Astrocyte (in vitro differentiated cells and primary cell): ENCODE measurements at places on chromosomes 12 and 14.

DNA sequence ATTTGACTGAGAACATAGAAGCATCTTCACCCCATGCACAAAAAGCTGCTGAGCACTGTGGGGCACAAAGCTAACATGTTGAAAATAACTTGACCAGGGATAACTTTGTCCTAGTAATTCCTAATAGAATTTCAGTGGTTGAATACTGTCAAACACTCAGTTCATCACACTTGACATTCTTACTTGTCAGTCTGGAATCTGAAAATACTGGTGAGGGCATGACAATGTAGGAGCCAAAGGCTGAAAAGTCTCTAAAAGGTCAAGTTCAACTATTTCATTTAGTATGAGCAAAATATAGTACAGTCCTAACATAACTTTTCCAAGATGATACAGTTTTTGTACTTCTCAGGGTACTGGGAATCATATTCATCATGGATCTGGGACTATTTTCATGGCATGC lies 504.4 kb upstream of the LMO3 start:
- DNase-seq: no peak

DNA sequence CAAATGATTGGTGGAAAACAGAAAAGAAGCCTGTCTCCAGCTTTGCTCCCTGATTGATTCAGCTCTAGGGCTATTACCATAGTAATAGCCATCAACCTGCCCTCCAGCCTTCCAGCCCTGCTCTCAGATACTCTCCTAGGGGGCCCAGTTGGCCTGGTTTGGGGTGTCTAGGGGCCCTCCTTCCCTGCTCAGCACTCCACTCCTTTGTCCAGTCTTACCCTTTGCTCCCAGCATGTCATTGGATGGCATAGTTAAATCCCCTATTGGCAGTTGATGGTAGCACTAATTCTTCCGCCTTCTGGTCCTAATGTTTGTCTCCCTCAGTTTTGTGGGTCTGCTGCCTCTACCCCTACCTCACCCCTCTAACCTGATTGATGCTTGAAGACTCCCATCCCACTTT lies 175.4 kb upstream of the PELI2 start:
- no peak for DNase-seq

DNA sequence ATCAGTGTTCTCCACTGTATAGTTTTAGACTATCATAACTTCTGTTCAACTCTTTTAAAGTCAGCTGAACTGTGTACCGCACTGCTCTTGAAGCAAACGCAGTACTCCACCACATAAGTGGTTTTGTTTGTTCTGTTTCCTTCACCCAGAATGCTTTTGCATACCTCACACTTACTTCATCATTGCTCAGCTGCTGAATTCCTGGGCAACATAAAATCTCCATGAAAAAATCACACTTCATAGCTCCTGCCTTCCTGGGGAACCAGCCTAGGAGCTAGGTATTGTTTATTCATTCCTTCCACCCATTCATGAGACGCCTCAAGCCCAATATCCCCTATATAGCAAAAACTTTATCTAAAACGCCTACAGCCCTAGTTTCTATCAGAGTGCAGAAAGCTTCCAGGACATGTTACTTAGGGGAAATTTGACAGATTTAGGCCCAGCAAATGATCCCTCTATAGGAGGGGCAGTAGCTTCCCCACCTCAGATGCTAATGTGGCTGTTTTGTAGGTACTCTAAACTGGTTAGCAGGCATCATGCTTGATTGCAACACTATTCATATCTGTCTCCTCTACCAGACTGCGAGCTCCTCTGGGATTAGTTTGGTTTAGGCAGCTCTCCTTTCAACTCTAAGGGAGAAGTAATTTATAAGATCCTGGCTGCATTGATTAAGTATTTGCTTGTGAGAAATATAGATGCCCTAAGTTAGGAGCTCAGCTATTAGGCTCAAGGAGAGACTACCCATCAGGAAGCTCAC lies 44.5 kb downstream of the LRRC9 start:
- peak; percentile 22 for DNase-seq

GRCh38 chr12:9163392-9163791 lies 44.8 kb downstream of the PZP start:
- DNase-seq: no peak

- peak; percentile 99 for DNase-seq
Observed at GRCh38 chr12:45415393-45415817, 199.5 kb downstream of the ANO6 start.

GRCh38 chr14:55088356-55088755 lies 36.9 kb downstream of the MAPK1IP1L start:
- no peak for DNase-seq

DNA sequence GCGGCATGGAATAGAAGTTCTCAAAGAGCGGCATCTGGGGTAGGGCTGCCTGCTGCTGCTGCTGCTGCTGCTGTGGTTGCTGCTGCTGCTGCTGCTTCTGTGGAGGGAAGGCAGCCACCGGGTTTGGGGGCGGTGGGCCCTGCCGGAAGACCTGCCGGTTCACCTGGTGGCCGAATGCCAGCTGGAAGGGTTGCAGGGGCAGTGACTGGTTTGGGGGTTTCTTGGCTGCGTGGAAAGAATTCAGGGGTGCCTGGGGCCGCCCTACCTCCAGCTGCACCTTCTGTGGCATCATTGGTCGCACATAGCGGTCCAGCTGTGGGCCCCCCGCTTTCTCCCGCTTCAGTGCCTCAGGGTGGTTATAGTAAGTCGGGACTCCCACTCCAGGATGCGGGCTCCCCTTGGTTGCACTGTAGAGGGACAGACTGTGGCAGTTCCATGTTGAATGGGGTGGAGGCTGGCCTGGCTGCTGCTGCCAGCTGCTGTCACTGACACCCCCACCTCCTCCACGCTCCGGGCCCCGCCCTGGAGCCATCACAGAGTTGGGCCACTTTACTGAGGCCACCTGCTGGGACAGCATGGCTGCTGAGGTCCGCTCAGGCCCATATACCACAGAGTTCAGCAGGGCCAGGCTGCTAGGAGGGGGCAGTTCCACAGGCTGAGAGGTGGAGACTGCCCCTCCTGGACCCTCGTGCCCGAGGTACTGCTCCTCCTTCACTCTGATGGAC lies 25.2 kb upstream of the PNMA1 start:
- DNase-seq: no peak

- DNase-seq: no peak
Observed at GRCh38 chr14:99125616-99126431, 146.2 kb downstream of the BCL11B start.

GRCh38 chr12:50458606-50459005 lies 46.2 kb upstream of the DIP2B start:
- peak; percentile 64 for DNase-seq

DNA sequence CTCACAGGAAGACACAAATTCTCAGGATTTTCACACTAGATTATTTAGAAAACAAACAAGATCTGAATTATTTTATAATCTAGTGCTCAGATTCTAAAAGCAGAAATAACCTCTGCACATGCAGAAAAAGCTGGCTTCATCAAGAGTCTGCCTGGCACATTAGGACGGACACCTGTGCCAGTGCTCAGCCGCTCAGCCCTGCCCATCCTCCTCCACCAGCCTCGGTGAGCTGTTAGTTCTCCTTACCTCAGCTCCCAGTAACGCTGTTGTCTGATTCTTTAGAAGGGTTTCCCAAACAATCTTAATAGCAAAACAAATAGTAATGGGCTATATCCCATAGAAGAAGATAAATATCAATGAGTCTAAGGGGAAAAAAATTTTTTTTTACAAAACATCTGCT lies 27.7 kb downstream of the DUSP16 start:
- no peak for DNase-seq

DNA sequence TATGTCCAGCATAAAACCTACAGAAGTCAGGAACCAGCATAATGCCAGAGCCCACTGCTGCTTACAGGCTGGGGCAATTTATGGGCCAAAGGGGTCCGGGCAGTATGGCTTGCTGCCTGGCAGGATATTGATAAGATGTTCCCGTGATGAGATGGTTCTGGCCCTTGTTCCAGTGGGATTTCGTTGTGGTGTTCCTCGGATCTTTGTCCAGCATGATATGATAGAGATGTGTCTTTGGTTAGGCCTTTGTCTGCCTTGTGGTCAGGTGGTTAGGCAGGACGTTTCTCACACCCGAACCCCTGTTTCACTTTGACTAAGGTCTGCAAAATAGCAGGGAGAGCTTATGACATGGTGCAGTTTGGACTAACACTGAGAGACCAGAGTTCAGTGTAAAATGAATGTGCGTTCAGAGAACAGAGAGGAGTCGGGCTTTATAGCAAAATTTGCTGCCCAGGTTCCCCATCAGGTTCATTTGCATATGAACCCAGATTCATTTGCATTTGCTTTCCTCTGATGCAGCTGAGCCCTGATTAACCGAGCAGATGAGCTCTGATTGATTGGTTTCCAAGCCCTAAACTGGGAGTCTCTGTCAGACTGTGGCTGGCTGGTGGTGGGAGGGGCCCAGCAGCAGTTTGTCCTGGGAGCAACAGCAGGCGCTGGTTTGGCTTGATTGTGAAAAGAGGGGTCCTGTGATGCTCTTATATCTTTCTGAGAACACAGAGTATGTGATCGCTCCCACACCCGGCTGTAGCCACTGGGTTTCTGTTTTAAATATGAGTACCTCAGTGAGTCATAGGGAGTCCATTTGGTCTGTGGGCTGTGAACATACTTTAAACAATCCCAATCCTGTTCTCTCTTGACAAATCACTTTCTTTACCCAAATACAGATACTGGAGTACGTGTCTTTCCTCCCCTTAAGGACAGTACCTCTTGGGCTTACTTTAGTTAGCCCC lies 156.3 kb upstream of the PZP start:
- peak; percentile 86 for DNase-seq

DNA sequence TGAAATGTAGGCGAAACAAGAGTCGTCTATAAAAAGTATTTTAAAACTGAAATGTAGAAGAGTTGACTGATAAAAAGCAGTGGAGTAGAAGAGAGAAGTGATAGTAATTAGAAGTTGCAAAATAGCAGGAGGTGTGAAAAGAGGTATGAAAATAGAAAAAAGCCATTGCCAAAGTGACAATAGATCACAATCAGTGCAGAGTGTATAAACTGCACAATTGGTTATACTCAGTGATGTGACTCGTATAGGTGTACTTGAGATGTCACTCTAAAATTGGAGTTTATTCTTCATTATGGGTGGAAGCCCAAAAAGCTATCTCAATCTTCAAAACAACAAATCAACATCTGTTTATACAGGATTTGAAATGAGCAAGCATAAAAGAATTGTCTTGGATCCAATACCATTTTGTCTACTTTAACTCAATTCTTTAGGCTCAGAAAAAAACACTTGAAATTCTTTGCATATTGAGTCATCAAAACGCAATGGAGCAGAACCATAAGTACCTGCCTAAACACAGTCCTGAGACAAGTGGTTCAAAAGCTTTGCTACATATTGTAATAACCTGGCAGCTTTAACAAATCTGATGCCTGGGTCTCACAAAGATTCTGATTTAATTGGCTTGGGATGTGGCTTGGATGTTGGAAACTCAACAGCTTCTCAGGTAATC lies 8.8 kb downstream of the IKBIP start:
- DNase-seq: peak; percentile 85

GRCh38 chr12:68458866-68459265 lies 126.7 kb upstream of the MDM1 start:
- no peak for DNase-seq

- DNase-seq: no peak
Observed at GRCh38 chr12:125633686-125634085, 568.5 kb downstream of the AACS start.

GRCh38 chr12:69059465-69060457 lies 126.8 kb upstream of the CPM start:
- DNase-seq: peak; percentile 95

- no peak for DNase-seq
Observed at GRCh38 chr14:34009956-34010355, 59.1 kb upstream of the EGLN3 start.

GRCh38 chr12:122235741-122236140 lies 9.9 kb upstream of the DIABLO start:
- DNase-seq: no peak

DNA sequence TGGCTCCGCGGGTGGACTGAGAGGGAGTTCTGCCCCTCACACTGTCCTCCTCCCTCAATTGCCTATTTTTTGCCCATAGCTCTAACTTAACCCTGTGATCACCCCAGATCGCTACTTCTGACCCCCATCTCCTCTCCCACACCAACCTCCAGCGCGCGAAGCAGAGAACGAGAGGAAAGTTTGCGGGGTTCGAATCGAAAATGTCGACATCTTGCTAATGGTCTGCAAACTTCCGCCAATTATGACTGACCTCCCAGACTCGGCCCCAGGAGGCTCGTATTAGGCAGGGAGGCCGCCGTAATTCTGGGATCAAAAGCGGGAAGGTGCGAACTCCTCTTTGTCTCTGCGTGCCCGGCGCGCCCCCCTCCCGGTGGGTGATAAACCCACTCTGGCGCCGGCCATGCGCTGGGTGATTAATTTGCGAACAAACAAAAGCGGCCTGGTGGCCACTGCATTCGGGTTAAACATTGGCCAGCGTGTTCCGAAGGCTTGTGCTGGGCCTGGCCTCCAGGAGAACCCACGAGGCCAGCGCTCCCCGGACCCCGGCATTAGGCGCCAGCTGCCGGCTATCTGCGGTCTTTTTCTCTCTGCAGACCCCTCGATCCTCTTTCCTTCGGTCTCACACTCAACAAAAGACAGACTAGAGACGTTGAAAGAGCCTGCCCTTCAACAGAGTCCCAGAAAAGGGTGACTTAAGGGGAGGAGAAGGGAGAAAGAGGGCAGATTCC lies 3.0 kb upstream of the TBX3 start:
- no peak for DNase-seq

- DNase-seq: no peak
Observed at GRCh38 chr12:130155416-130156073, 6.7 kb upstream of the FZD10 start.

GRCh38 chr12:92582475-92582874 lies 120.3 kb upstream of the PLEKHG7 start:
- no peak for DNase-seq

DNA sequence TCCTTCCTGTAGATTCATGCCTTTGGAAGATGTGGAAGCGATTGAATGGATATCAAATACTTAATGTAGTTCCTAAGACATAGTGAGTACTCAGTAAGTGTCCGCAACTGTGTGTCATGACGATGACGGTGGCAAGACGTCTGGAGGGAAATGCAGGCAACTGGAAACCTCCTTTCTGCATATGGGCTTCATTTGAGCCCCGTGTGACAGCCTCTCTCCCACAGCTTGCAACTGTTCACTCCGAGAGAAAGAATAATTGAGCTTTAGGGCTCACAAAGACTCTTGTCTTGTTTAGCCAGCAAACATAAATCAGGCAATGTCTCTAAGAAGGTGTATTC lies 6.9 kb downstream of the CFAP251 start:
- DNase-seq: peak; percentile 86

DNA sequence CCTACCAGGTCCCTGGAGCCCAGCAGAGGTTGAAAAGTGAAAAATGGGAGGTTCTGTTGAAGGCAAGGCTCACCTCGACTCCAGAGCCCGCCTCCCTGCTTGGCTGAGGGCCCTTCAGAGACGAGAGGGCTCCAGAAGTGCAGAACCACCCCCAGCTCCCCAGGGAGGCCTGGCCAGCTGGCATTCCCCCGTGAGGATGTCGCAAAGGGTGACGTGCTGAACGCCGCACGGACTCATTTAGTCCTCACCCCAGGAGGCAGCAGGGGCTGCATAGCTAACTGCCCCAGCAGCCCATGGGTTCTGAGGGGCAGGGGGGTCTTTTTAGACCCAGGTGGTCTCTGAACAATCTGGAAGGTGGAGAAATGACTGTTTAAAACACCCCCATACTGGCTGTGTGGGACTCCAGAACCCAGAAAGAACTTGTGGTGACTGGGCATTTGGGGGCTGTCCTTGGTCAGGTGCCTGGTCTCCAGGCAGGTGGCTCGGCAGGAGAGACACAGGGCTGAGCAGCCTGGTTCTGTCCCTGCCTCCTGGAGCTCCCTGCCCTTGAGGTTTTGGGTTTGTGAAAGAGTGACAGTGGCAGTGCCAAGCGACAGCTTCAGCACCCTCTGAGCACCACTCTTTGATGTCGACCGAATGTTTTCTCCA lies 32.0 kb downstream of the ANAPC7 start:
- DNase-seq: no peak

GRCh38 chr12:123075646-123076171 lies 75.2 kb downstream of the PITPNM2 start:
- DNase-seq: peak; percentile 46
